Colonic mucosa (tissue), 4 donors: ENCODE measurements at places on chromosomes 6 and 20. TPM values are rescaled to one million over a fixed set of nuclear protein-coding genes. Genes with fewer than 3 reads are reported as not detected.

Gene RGS17
- total RNA-seq = 0.53 TPM

Gene C20orf204
- 0.29 TPM for total RNA-seq

Gene ADGRF4
- total RNA-seq = 1.6 TPM

Gene APCDD1L
- total RNA-seq = 0.32 TPM

Gene CGA
- total RNA-seq = not detected

Gene PNRC1
- 47.8 TPM for total RNA-seq

Gene FAM217A
- total RNA-seq = not detected

Gene XKR7
- 0.07 TPM for total RNA-seq

Gene ROS1
- 1.9 TPM for total RNA-seq

Gene RRBP1
- total RNA-seq = 402 TPM

Gene TNNC2
- 2.9 TPM for total RNA-seq

Gene COL10A1
- not detected for total RNA-seq

Gene CLDN20
- total RNA-seq = not detected

Gene DEFB110
- total RNA-seq = not detected

Gene DEF6
- total RNA-seq = 8.1 TPM

Gene ZNF831
- total RNA-seq = 0.27 TPM

Gene COL9A3
- 3.6 TPM for total RNA-seq

Gene LAMA4
- 35.1 TPM for total RNA-seq

Gene FOXS1
- 0.48 TPM for total RNA-seq

Gene ELOVL5
- 17.5 TPM for total RNA-seq

Gene MAS1
- total RNA-seq = not detected

Gene MUC22
- total RNA-seq = not detected

Gene PARD6B
- 16.6 TPM for total RNA-seq

Gene TBX18
- 0.25 TPM for total RNA-seq

Gene CTCFL
- 0.47 TPM for total RNA-seq

Gene SMPD2
- total RNA-seq = 27.5 TPM

Gene FILIP1
- 0.57 TPM for total RNA-seq

Gene POU5F1
- total RNA-seq = 3.4 TPM

Gene TFAP2D
- not detected for total RNA-seq

Gene GJA10
- total RNA-seq = not detected

Gene EYS
- total RNA-seq = 0.64 TPM

Gene C20orf173
- not detected for total RNA-seq

Gene MYCT1
- 1.9 TPM for total RNA-seq

Gene CRIP3
- total RNA-seq = 0.69 TPM

Gene AKAP7
- 15.3 TPM for total RNA-seq

Gene METTL24
- total RNA-seq = 0.54 TPM

Gene PREX1
- 24.6 TPM for total RNA-seq

Gene SNX5
- total RNA-seq = 119 TPM

Gene FAM162B
- total RNA-seq = 0.64 TPM

Gene PTPRT
- total RNA-seq = 0.11 TPM

Gene ZSWIM3
- 5.2 TPM for total RNA-seq

Gene SYCP2L
- not detected for total RNA-seq

Gene KIF6
- 0.08 TPM for total RNA-seq

Gene NHSL1
- 94.8 TPM for total RNA-seq

Gene HLA-DPA1
- 58.7 TPM for total RNA-seq

Gene NOX3
- total RNA-seq = not detected

Gene LINC00237
- total RNA-seq = not detected

Gene CST2
- total RNA-seq = not detected

Gene RIPPLY2
- not detected for total RNA-seq

Gene HLA-DQB1
- 6.5 TPM for total RNA-seq

Gene UNC93A
- 2.5 TPM for total RNA-seq

Gene RUNX2
- 2.6 TPM for total RNA-seq

Gene RIMS4
- total RNA-seq = 0.64 TPM

Gene CUL9
- 23.4 TPM for total RNA-seq

Gene SAMD5
- total RNA-seq = 13.8 TPM

Gene C6orf136
- 83.3 TPM for total RNA-seq

Gene PACSIN1
- total RNA-seq = 0.37 TPM
